ENCODE measurements at places on chromosomes 6 and 20. TPM values are rescaled to one million over a fixed set of nuclear protein-coding genes. Genes with fewer than 3 reads are reported as not detected.

The CDS2 gene
- total RNA-seq = 49.0 TPM

The ECT2L gene
- total RNA-seq = not detected

The F13A1 gene
- not detected for total RNA-seq

The POPDC3 gene
- total RNA-seq = 1.7 TPM

The TRIM31 gene
- total RNA-seq = not detected

The LINC00237 gene
- not detected for total RNA-seq

The SLC17A3 gene
- not detected for total RNA-seq

The SALL4 gene
- 1.9 TPM for total RNA-seq

The POU5F1 gene
- not detected for total RNA-seq

The CST8 gene
- not detected for total RNA-seq

GRCh38 chr20:63163596-63164483 lies 52.1 kb downstream of the YTHDF1 start:
- DNase-seq = no peak

- DNase-seq = peak; percentile 21
These were observed 111.6 kb downstream of the TBC1D32 start for GRCh38 chr6:121222656-121223055.

DNA sequence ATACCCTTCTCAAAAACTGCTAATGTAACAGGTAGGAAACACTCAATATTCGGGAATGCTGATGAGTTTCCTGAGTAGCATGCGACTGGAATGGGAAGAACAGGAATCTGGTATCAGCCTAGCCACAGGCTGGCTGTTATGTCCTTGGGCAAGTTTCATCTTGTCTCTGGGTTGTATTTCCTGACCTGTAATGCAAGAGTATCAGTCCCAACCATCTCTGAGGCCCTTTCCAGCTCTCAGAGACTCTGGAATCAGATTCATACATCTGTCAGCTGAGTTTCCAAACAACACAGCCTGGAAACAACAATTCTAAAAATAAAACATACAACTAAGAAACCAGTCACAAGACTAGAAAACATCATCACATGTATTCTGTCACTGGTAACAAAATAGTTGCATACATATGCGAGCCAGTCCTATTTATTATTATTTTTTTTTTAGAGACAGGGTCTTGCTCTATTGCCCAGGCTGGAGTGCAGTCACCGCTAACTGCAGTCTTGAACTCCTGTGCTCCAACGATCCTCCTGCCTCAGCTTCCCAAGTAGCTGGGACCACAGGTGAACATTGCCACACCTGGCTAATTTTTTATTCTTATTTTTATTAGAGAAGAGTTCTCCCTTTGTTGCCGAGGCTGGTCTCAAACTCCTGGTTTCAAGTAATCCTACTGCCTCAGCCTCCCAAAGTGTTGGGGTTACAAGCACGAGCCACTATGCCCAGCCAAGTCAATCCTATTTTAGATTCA lies 16.7 kb upstream of the TFAP2A start:
- no peak for DNase-seq

GRCh38 chr6:10268611-10269310 lies 146.1 kb downstream of the TFAP2A start:
- no peak for DNase-seq

DNA sequence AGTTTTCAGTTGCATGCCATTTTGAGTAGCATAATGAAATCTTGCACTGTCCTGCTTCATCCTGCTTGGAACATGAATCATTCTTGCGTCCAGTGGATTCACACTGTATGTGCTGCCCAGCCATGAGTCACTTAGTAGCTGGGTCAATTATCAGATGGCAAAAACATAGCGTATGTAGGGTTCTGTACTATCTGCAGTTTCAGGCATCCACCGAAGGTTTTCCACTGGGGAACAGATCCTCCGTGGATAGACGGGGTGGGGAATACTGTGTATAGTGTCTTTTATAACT lies 61.4 kb downstream of the IL22RA2 start:
- DNase-seq = no peak

DNA sequence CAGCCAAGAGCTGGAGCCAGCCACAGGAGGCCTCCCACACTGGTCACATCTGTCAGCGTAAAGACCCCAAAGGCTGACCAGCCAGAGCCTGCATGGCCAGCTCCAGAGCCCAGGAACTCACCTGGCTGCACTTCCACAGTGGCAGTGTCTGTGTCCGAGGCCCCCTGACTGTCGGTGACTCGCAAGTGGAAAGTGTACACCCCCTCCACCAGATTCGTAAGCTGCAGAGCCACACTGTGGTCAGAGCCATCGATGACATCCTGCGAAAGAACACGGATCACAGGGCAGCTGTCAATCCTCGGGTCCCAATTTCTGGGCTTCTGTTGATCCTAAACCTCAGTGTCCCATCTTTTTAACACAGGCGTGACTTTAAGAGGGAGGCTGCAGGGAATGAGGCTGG lies 69.3 kb downstream of the ALDH5A1 start:
- DNase-seq = no peak

DNA sequence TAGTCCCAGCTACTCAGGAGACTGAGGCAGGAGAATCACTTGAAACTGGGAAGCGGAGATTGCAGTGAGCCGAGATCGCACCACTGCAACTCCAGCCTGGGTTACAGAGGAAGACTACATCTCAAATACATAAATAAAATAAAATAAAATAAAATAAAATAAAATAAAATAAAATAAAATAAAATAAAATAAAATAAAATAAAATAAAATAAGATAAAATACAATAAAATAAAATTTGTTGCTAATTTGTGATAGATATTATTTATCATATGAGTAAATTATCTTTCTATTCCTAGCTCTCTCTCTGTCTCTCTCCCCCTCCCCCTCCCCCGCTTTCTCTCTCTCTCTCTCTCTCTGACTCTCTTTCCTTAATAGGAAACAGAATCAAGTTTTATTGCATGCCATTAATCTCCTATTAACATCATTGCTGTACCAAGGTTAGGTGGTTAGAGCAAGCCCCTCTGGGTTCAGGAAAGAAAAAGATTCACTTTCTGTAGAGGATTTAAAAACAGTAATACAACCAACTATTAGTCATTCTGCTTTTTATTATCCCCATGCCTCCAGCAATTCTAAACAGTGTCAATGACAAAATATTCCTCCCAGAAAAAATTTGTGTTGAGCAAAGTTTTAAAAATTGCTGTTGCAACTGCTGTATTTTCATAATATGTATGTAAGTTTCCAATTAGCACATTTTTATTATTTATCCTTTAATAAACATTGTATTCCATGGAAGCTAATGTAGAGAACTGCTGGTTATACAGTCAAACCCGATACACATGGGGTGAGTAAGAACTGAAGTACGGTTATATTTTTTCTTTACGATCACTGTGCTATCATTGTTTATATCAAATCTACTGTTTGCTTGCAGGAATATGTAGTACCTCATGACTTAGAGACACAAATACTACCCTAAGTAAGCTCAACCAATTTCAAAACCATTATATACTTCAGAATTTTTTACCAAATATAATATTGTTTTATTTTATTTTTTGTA lies 22.1 kb downstream of the BMP5 start:
- DNase-seq = no peak

DNA sequence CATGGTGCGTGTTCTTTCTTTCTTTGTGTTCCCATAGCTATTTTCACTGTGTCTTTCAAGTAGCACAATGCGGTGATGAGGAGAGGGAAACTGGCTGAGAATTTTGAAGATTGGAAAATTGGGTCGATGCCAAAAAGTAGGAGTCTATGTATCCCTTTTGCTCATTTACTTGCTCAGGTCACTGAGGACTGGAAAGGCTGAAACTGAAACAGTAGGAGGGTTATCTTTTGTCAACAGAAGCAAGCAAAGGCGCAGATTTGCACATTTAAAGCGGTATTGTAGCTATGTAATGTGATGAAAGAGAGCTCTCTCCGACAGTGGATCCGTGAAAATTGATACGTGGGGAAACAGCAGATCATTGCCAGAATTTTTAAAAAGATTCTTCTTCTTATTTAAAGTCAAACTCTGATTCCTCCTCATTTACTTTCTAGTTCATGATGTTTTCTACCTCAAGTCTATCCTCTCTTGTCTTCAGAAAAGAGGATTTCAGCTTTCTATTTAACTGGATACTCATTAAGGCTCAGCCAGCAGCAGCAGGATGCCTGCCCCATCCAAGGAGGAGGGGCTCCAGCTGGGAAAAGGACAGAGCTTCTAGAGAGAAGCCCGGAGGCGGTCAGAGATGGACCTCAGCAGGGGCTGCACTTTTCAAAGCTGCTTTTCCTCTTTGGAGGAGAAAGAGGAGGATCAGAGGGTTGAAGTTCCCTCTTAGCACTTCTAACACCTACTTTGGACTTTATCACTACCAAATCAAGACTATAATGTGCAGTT lies 15.9 kb upstream of the FYN start:
- peak; percentile 71 for DNase-seq

DNA sequence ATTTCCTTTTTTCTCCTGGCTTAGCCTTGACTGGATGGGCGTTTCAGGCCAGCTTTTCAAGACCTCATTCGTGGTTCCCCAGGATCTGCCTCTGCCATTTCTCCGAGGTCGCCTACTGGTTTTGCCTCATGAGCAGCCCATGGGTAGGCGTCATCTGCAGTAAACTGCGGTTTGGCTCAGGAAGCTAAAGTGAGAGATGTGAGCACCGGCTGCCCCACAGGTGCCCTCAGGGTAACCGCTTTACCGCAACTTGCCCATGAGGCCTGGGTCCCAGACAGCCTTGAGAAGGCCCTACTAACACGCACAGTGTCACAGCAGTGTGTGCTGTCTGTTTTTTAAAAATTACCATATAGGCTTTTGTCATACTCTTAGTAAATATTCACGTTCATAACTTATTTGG lies 53.4 kb upstream of the TBXT start:
- DNase-seq = no peak

- DNase-seq = no peak
These were observed 39.2 kb downstream of the TMEM242 start for GRCh38 chr6:157283900-157284737.

GRCh38 chr6:140078561-140079125 lies 704.2 kb upstream of the CITED2 start:
- peak; percentile 80 for DNase-seq

DNA sequence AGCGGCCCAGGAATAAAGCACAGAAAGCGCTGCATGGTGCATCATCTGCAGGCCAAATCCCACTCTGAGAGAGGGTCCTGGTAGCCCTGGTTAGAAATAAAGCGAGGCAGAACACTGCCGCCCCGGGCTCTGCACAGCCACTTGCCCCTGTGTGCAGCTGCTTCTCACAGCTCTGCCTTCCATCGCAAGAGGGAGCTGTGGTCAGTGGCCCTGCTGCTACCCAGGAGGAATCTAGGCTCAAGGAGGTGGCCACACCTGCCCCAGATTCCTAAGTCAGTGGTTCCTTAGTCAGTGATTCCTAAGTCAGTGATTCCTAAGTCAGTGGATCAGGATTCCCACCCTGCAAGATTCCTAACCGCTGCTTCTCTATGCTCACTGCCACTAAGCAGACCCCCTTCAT lies 8.8 kb downstream of the CDH4 start:
- no peak for DNase-seq

- DNase-seq = no peak
These were observed 3.1 kb upstream of the RPS12 start for GRCh38 chr6:132811276-132811675.

DNA sequence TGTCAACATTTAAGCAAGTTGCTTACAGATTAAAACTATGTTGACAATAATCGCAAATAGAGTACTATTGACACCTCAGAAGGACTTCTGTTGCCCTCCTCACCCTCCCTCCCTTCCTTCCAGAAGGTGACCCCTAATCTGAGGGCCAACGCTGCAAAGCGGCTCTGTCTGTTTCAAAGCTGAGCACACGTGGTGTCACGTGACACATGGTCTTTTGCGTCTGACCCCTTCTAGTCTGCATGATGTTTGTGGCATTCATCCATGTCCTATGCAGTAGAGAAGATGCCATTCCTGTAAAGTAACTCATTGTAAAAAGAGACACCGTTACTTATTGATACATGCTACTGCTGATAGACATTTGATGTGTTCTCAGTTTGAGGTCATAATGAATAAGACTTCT lies 182.3 kb downstream of the THBS2 start:
- DNase-seq = no peak

DNA sequence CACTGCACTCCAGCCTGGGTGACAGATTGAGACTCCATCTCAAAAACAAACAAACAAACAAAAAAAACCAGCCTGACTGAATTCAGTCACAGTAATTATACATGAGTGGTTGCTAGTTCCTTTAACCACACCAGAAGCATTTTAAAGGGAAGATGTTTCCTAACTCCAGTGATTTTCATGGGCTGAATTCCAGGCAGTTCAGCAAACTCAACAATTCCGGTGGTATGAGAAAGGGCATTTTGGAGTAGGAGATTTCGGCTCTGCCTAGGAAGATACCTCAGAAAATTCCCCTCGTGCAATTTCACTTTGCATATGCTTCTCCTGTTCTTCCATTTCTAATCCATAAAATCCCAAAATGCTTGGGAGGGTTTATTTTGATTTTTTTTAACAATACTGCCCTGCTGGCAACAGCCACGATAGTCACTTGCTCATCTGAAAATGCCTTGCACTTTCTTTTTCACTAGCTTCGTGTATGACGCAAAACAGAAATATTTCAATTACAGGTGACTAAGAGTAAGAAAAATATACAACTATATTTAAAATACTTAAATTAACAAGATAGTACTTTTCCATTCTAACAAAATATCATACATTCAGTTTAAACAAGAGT lies 48.3 kb upstream of the IPCEF1 start:
- DNase-seq = no peak
